Suprapubic skin (tissue), 4 donors: ENCODE measurements at places on chromosomes 12 and 14. TPM values are rescaled to one million over a fixed set of nuclear protein-coding genes. Genes with fewer than 3 reads are reported as not detected.

- no peak overlapping the region for H3K27ac ChIP-seq
- DNase-seq = no peak
- H3K27me3 ChIP-seq = no peaks in the 10 kb centered on the region
- no peak overlapping the region for H3K4me3 ChIP-seq
Measured at GRCh38 chr14:56650979-56651378, 71.4 kb downstream of the TMEM260 start.

DNA sequence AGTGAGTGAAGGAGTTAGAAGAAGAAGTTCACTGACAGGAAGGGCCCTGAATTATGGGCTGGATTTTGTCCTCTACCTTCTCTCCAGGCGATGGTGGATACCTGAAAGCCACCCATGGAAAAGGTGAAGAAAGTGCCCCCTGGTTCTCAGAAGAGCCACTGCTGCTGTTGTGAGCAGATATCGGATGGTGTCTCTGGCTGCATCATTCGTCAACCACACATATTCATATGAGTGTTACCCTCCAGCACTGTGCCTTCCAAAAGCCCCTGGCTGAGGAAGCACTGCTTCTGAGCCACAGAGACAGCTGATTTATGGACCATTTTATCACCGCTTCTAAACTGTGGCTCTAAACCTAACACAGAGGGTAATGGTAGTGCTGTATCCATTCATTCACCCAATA lies 2.0 kb upstream of the ACTN1 start:
- no peak overlapping the region for H3K4me3 ChIP-seq
- H3K27ac ChIP-seq = no peak overlapping the region
- no peaks in the 10 kb centered on the region for H3K36me3 ChIP-seq
- H3K4me1 ChIP-seq = peaks cover 34% of the 10 kb centered on the region
- H3K27me3 ChIP-seq = no peaks in the 10 kb centered on the region

SLC6A15 gene
- 5.9 TPM for total RNA-seq

KIF26A gene
- total RNA-seq = 6.1 TPM

DNA sequence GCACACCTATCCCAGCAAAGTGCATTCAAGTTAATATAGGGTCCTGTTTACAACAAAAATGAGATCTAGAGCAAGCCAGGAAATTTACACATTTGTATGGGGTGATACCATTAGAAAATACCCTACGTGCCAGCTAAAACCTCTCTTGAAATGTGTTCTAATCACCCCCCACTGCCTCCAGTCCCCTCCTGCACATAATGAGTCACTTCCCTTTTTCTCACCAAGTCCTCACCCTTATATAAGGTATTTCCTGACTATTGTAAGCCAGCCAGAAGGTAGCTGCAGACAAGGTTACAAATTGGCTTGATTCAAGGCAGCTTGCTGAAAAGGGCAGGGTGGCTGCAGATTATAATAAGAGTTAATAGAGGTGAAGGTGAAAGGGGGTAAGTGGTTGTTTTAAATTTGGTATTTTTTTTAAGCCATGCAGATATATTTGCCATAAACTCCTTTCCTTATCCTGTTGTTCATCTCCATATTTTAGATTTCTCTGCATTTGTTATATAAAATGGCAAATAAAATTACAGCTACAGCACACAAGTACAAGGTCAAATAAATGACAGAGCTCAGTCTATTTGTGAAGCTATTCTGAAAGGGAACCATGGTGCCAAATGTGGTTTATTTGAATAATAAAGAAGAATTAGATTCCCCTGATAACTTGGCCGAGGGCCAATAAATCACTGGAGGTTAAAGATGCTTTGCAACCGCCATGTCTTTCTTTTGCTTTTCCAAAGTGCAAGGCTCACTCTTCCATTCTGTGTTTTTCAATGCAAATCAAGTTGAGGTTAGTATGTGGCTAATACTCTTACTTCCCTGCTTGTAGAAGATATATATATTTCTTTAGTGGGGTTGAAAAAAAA lies 385.9 kb downstream of the EGLN3 start:
- peaks cover 16% of the 10 kb centered on the region for H3K4me1 ChIP-seq
- H3K4me3 ChIP-seq = no peak overlapping the region
- no peak overlapping the region for H3K27ac ChIP-seq

DNA sequence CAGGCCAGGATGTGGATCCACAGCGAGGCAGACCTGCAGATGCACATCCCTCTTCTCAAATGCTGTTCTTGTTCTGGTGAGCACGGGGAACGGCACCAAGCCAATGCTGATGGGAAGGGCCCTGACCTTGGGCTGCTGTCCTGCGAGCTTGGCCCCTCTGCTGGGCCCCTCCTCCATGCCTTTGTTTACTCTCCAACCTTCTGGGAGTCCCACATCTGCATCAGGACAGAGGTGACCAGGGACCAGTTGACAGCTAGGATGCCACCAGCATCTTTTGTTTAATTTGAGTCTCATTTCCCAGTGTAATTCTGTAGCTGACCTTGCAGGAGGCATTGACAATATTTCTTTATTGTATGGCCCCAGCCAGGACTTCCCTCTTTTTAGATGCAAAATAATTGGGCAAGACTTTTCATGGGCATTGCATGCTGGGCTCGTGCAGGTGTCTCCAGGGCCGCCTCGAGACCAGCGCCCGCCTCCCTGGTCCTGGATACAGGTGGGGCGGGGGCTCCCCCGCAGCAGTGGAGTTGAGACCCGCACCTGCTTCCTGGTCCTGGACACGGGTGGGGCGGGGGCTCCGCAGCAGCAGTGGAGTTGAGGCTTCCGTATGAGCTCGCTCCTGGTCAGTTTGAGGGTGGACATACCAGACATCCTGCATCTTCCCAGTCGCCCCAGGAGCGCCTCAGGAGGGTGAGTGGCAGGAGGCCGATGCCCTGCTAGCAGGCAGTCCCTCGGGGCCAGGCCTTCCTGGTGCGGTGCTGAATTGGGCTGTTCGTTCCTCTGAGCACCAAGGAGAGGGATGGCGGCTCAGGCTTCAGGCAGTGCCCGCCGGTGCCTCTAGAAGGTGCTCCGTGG lies 11.4 kb downstream of the PACS2 start:
- H3K4me3 ChIP-seq = no peak overlapping the region
- peaks cover 20% of the 10 kb centered on the region for H3K4me1 ChIP-seq
- H3K36me3 ChIP-seq = no peaks in the 10 kb centered on the region
- H3K27ac ChIP-seq = no peak overlapping the region
- H3K27me3 ChIP-seq = no peaks in the 10 kb centered on the region

GDF3 gene
- total RNA-seq = not detected

MANSC1 gene
- 21.7 TPM for total RNA-seq

STAB2 gene
- total RNA-seq = not detected
